ENCODE measurements at places on chromosomes 7 and 10.

- DNase-seq, result no peak
Measured at GRCh38 chr7:51307651-51308210, 8.9 kb downstream of the COBL start.

DNA sequence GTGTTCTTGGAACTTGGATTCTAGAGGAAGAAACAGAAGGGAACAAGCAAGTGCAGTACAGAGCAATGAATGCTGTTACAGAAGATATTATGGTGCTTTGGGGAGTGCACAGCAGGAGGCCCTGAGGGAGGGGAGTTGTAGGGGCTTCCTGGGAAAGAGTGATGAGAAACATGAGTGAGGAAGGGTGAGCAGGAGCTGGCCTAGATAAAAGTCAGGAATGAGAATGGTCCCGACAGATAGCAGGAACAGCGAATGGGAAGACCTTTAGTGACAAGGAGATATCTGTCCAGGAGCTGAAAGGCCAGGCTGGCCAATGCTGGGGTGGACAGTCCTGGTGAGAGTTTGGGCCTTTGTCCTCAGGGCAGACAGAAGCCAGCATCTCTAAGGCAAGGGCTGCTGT, 20.6 kb upstream of the CCNJ start:
- DNase-seq, result no peak

DNA sequence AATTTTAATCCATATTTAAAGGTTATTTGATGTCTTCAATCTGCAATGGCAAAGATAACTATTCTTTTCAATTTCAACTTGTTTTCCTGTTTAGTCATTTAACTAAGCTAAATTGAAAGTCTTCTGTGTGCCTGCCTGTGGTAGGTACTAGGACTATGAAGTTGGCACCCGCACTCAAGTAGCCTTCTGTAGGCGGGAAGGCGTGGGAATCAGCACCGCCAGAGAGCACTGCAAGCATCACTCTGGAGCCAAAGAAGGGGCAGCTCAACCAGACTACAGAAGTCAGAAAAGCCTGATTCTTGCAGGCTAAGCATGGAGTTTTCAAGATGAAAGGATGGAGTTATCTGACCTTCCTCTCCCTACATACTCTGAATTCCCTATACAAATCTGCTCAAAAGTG, 269.0 kb upstream of the PHF14 start:
- DNase-seq, result no peak

DNA sequence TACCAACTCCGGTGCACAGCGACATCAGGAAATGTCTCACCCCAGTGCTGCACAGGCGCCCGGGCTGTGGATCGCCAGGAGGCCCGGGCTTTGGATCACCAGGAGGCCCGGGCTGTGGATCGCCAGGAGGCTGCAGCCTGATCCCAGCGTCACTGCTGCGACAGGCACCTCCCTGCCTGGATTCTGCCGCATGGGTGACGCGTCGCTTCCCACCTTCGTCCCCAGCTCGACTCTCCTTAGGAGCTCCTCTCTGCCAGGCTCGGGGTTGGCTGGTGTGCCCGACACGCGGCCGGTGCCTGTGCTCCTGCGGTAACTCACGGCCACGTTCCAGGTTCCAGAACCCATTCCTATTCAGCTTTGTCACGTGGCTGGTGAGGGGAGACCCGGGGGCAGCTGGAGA, 257.5 kb downstream of the DNAJB6 start:
- no peak for DNase-seq

GRCh38 chr7:44955733-44956132, 23.1 kb downstream of the MYO1G start:
- DNase-seq, result no peak

- DNase-seq, result no peak
Measured at GRCh38 chr7:141281311-141281710, 207.4 kb downstream of the TMEM178B start.

DNA sequence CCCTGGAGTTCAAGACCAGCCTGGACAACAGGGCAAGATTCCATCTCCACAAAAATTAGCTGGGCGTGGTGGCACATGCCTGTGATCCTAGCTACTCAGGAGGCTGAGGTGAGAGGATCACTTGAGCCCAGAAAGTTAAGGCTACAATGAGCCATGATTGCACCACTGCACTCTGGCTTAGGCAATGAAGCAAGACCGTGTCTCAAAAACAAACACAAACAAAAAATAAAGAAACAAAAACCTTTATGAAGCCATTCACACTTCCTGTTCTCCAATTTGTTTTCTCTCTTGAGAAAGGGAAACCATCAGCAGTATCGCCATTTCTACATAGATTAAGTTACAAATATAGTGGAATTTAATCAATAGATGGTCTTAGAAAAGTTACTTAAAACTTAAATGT, 19.8 kb downstream of the YME1L1 start:
- DNase-seq, result no peak

GRCh38 chr10:125080984-125081383, 79.4 kb downstream of the CTBP2 start:
- DNase-seq, result no peak

GRCh38 chr7:117231047-117231359, 91.9 kb downstream of the WNT2 start:
- DNase-seq, result no peak

DNA sequence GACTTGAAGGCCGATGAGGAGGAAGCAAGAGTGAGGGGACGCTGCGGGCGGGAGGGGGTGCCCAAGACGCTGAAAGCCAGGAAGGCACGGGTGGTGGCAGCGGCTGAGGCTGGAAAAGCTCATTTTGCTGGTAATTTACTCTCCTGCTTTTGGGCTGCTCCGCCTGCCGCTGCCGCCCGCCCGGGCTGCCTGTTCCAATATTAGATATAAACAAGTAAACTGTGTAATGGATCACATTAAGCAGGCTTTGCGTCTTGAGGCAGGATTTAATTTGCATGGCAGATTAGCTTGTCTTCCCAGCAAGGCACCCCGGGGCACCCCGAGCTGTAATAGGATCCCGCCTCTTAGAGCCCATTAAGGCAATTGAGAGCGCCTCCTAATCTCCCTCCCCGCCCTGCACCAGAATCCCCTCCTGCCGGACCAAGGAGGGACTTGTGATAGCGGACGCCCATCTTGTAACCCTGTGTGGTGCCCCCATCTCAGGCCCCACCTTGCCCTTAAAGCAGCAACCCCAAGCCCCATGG, 46.1 kb upstream of the SLF2 start:
- no peak for DNase-seq

DNA sequence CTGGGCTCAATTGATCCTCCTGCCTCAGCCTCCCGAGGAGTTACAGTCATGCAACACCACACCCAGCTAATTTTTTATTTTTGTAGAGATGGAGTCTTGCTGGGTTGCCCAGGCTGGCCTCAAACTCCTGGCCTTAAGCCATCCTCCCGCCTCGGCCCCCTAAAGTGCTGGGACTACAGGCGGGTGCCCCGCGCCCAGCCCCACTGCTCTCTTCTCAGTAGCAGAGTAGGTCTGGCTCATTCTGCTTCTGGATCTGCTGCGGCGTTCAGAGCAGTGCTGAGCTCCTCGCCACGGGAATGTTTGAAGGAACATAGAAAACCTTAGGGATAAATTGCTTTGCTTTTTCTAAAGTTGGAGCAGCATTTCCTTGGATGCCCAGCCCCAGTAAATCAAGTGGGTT, 27.4 kb downstream of the WIPI2 start:
- no peak for DNase-seq

GRCh38 chr10:1538121-1538520, 199.2 kb downstream of the ADARB2 start:
- no peak for DNase-seq

GRCh38 chr7:151141311-151141854, 26.1 kb downstream of the GBX1 start:
- DNase-seq, result no peak

- DNase-seq, result no peak
Measured at GRCh38 chr10:62830679-62831078, 14.5 kb upstream of the EGR2 start.
